Fibroblast of skin of scalp (primary cell): ENCODE measurements at places on chromosomes 12 and 14.

- peak; percentile 44 for DNase-seq
Measured at GRCh38 chr12:112971248-112971647, 7.1 kb upstream of the OAS2 start.

- DNase-seq = no peak
Measured at GRCh38 chr12:123229051-123229450, 3.9 kb downstream of the MPHOSPH9 start.

- peak; percentile 69 for DNase-seq
Measured at GRCh38 chr12:12079291-12079690, 8.6 kb downstream of the BCL2L14 start.

GRCh38 chr14:31893221-31893757 is 183.8 kb upstream of the ARHGAP5 start:
- DNase-seq = no peak

- peak; percentile 52 for DNase-seq
Measured at GRCh38 chr12:5434647-5435560, 3.0 kb downstream of the NTF3 start.

GRCh38 chr14:103886304-103887169 is 39.2 kb upstream of the PPP1R13B start:
- no peak for DNase-seq

GRCh38 chr12:59710964-59711363 is 115.1 kb downstream of the SLC16A7 start:
- DNase-seq = no peak

DNA sequence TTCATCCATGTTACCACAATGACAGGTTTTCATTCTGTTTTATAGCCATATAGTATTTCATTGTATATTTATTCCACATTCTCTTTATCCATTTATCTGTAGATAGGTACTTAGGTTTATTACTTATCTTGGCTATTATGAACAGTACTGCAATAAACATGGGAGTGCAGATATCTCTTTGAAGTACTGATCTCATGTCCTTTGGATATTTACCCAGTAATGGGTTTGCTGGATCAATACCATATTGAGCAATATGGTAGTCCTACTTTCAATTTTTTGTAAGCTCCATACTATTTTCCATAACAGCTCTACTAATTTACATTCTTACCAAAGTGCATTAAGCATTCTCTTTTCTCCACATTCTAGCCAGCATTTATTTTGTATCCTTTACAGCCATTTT is 235.8 kb upstream of the ALG10 start:
- DNase-seq = no peak

- no peak for DNase-seq
Measured at GRCh38 chr14:89243741-89244140, 173.3 kb downstream of the FOXN3 start.

- no peak for DNase-seq
Measured at GRCh38 chr14:89265234-89265633, 151.8 kb downstream of the FOXN3 start.

- DNase-seq = no peak
Measured at GRCh38 chr12:130011611-130012385, 108.0 kb upstream of the TMEM132D start.

DNA sequence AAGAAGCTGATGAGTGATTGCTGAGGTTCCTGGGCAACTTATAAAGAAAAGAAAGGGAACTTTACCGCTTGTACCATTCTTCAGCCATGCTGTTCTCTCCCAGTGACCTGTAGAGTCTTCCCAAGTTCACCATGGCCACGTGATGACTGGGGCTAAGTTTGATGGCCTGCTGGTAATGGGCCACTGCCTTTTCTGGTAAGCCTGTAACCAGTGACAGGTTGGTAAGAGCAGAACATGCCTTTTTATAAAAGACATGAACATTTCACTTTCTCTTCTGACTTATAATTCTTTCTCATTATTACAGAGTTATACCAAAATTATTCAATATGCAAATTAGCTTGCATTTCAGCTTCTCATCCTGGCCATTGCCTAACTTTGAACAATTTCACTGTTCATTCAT is 20.9 kb upstream of the OVCH1 start:
- no peak for DNase-seq

GRCh38 chr12:120497524-120498150 is 1.7 kb downstream of the DYNLL1 start:
- no peak for DNase-seq
